ENCODE measurements at places on chromosomes 12 and 14.

- no peaks in the 10 kb centered on the region for H3K27me3 ChIP-seq
- H3K4me3 ChIP-seq: no peak overlapping the region
- no peak overlapping the region for H3K27ac ChIP-seq
- no peaks in the 10 kb centered on the region for H3K4me1 ChIP-seq
- no peaks in the 10 kb centered on the region for H3K36me3 ChIP-seq
Measured at GRCh38 chr14:91008759-91009409, 51.6 kb downstream of the RPS6KA5 start.

GRCh38 chr12:96136161-96136560 lies 58.0 kb upstream of the ELK3 start:
- no peak overlapping the region for H3K27ac ChIP-seq
- no peak for DNase-seq
- H3K36me3 ChIP-seq: no peaks in the 10 kb centered on the region
- H3K27me3 ChIP-seq: no peaks in the 10 kb centered on the region
- H3K4me1 ChIP-seq: peaks cover 9% of the 10 kb centered on the region

- H3K27ac ChIP-seq: no peak overlapping the region
- H3K4me1 ChIP-seq: no peaks in the 10 kb centered on the region
- no peak overlapping the region for H3K4me3 ChIP-seq
- DNase-seq: no peak
- no peaks in the 10 kb centered on the region for H3K27me3 ChIP-seq
Measured at GRCh38 chr12:24767016-24767415, 181.9 kb downstream of the BCAT1 start.

GRCh38 chr12:22459838-22460490 lies 84.4 kb downstream of the C2CD5 start:
- H3K36me3 ChIP-seq: no peaks in the 10 kb centered on the region
- no peak overlapping the region for H3K27ac ChIP-seq
- H3K27me3 ChIP-seq: no peaks in the 10 kb centered on the region
- DNase-seq: no peak
- no peak overlapping the region for H3K4me3 ChIP-seq
- no peaks in the 10 kb centered on the region for H3K4me1 ChIP-seq

DNA sequence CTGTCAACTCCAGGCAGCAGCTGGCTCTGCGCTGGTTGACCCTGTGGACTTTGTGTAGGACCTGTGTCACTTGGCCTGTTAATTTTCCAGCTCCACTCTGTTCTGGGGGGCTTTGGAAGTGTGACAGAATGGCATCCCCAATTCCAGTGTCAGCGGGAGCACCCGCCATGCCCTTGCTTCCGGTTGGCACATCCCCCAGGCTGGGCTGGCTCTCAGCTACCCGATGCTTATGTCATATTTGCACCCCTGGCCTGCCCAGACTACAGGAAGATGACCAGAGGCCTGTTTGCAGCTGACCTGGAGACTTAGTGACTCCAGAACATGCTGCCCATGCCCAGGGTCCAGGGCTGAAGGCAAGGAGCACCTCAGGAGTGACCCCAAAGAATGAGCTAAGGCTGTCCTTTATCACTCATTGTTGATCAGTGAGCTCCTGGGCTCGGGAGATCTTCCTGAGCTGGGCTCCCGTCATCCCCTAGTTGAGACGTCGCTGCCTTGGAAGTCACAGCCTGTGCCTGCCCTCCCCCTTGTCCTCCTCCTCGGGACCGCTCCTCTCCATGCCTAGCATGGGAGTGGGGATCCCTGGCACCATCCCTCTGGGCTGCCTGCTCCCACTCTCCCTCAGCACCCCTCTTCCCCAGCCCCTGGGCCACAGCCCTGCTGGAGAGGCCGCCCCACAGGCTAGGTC lies 163.4 kb upstream of the RTL1 start:
- H3K4me1 ChIP-seq: no peaks in the 10 kb centered on the region
- H3K27me3 ChIP-seq: peaks cover 13% of the 10 kb centered on the region
- DNase-seq: peak; percentile 57
- no peak overlapping the region for H3K4me3 ChIP-seq
- no peak overlapping the region for H3K27ac ChIP-seq

DNA sequence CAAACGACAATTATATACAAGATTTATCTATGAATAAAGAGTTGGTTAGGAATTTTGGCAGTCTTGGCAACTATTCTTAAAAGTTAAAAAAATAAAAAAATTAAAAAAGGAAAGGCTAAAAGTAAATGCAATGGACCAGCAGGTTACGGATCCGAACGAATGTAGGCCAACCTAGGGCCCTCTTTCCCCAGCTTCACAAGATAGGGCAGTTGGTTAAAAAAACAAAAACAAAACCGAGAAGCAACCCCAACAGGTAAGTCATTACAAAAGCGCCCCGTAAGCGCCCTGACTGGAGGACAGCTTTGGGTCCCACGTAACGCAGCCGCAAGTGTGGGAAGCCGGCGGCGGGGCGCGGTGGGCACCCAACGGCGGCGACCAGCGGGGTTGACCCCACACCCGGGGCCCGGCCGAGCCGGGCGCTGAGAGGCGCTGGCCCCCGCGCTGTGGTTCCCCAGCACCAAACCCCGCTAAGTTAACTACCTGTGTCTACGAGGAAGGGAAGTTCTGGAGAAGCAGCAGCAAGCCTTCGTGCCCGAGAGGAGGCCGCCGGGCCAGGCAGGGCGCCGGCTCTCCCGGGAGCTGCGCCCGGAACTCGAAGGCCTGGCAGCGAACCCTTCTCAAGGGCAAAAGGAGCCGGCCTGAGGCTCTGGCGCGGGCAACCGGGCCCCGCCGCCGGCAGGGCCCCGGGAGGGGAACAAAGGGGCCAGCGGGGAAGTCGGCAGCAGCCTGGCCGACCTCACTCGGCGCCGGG lies 882 bp downstream of the HECTD1 start:
- H3K27me3 ChIP-seq: no peaks in the 10 kb centered on the region
- H3K4me1 ChIP-seq: peaks cover 4% of the 10 kb centered on the region
- peak; percentile 22 for DNase-seq

DNA sequence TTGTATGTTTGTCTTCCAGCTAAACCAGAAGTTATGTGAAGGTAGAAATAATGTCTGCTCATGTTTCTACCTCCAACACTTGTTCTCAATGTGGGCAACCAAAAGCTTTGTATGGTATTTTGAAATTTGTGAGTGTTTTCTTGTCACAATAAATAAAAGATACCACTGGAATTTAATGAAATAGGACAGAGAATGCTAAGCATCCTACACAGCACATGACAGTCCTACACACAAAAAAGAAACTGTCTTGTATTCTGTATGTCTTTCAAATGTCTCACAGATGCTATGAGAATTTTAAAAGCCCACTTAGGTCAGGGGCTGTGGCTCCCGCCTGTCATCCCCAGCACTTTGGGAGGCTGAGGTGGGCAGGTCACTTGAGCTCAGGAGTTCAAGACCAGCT lies 68.9 kb downstream of the RALGAPA1 start:
- H3K27me3 ChIP-seq: no peaks in the 10 kb centered on the region
- H3K4me3 ChIP-seq: no peak overlapping the region
- DNase-seq: no peak
- no peaks in the 10 kb centered on the region for H3K4me1 ChIP-seq
- no peak overlapping the region for H3K27ac ChIP-seq

- DNase-seq: no peak
- no peaks in the 10 kb centered on the region for H3K27me3 ChIP-seq
- no peak overlapping the region for H3K4me3 ChIP-seq
- peaks cover 23% of the 10 kb centered on the region for H3K36me3 ChIP-seq
- no peaks in the 10 kb centered on the region for H3K4me1 ChIP-seq
- no peak overlapping the region for H3K27ac ChIP-seq
Measured at GRCh38 chr12:117023998-117024960, 74.9 kb downstream of the TESC start.

- H3K27me3 ChIP-seq: no peaks in the 10 kb centered on the region
- H3K4me3 ChIP-seq: no peak overlapping the region
- no peak overlapping the region for H3K27ac ChIP-seq
- no peaks in the 10 kb centered on the region for H3K36me3 ChIP-seq
Measured at GRCh38 chr12:30457621-30458289, 237.9 kb downstream of the IPO8 start.

DNA sequence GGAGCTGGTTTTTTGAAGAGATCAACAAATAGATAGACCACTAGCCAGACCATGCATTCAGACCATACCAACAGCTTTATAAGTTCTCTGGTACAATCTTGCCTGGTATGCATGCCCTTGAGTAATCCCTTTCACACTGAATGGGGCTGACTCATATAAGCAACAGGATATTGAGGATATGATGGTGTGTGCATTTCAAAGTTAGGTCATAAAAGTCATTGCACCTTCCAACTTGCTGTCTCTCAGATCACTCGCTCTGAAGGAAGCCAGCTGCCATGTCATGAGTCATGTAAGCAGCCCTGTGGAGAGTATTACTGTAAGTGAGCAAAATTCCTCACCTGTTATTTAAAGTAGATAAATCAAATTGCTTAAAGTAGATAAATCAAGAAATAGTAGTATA lies 45.0 kb upstream of the OR6J1 start:
- no peak overlapping the region for H3K27ac ChIP-seq
- no peak for DNase-seq
- no peaks in the 10 kb centered on the region for H3K36me3 ChIP-seq
- H3K27me3 ChIP-seq: no peaks in the 10 kb centered on the region
- no peaks in the 10 kb centered on the region for H3K4me1 ChIP-seq
- no peak overlapping the region for H3K4me3 ChIP-seq

GRCh38 chr14:52862632-52863333 lies 71.4 kb upstream of the GNPNAT1 start:
- peaks cover 11% of the 10 kb centered on the region for H3K4me1 ChIP-seq
- peaks cover 36% of the 10 kb centered on the region for H3K36me3 ChIP-seq
- no peaks in the 10 kb centered on the region for H3K27me3 ChIP-seq
- H3K4me3 ChIP-seq: no peak overlapping the region
- peak overlapping the region; percentile 46 for H3K27ac ChIP-seq

GRCh38 chr14:105602799-105603793 lies 76.7 kb downstream of the TMEM121 start:
- no peaks in the 10 kb centered on the region for H3K4me1 ChIP-seq
- H3K27ac ChIP-seq: no peak overlapping the region
- no peaks in the 10 kb centered on the region for H3K36me3 ChIP-seq
- no peak overlapping the region for H3K4me3 ChIP-seq
- no peaks in the 10 kb centered on the region for H3K27me3 ChIP-seq

GRCh38 chr14:77459072-77459723 lies 1.3 kb downstream of the AHSA1 start:
- H3K36me3 ChIP-seq: peaks cover 46% of the 10 kb centered on the region
- no peaks in the 10 kb centered on the region for H3K27me3 ChIP-seq
- DNase-seq: peak; percentile 77
- peak overlapping the region; percentile 89 for H3K4me3 ChIP-seq
- no peak overlapping the region for H3K27ac ChIP-seq

DNA sequence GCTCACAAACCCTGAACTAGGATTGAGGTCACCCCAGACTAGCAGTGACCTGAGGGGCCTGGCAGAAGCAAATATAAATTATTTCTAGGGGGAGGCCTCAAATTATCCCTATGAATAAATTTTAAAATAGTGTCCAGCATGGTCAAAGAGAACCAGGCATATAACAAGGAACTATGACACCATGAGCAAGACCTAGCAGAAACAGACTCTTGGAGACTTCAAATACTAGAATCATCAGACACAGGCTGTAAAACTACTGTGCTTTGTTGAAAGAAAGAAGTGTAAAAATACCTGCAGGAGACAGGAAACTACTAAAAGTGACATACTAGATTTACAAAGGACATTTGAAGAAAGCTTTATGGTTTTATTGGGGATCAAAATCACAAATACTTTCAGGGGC lies 3.2 kb upstream of the BCL7A start:
- H3K27ac ChIP-seq: no peak overlapping the region
- no peaks in the 10 kb centered on the region for H3K36me3 ChIP-seq
- no peak for DNase-seq
- no peaks in the 10 kb centered on the region for H3K27me3 ChIP-seq

DNA sequence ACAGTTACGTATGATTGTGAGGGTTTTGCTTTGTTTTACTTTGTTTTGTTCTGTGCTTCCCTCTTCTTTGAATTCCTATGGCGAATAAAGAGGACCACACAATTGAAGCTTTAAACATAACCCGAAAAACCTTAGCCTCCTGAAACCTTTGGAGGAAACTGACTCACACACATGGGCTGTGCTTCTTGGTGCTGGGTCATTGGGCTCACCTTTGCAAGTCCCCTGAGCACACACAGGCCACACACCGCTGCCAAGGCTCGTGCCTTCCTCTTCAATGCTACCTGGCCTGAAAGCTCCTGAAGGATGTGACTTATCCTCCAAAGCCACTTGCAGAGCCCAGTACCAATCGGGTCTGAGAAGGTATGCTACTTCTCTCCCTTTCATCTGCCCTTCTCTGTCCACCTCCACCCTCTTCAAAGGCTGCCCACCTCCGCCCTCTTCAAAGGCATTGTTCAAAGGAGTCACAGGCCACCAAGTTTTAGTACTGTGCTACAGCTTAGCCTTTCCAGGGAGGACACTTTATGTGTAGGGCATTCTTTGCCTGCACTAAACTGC lies 114.6 kb downstream of the FOXN3 start:
- no peaks in the 10 kb centered on the region for H3K36me3 ChIP-seq
- peaks cover 50% of the 10 kb centered on the region for H3K4me1 ChIP-seq
- H3K4me3 ChIP-seq: no peak overlapping the region
- H3K27me3 ChIP-seq: no peaks in the 10 kb centered on the region
- H3K27ac ChIP-seq: peak overlapping the region; percentile 87
- DNase-seq: peak; percentile 52

DNA sequence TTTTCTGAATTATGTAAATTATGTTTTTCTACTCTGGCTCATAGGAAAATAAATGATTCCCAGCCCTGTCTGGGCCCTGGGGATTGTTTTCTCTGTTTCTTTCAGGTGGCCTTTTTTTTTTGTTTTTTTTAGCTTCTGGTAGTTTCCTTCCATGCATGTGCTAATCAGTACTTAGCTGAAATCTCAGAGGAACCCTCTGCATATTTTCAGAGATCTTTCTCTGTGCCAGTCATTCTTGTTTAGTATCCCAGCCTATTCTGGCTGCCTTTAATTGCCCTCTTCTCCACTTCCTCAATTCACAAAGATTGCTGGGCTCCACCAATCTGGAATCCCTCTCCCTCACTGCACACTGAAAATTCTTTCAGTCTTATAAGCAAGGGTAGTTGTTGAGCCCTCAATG lies 46.9 kb downstream of the CNOT2 start:
- H3K36me3 ChIP-seq: peaks cover 3% of the 10 kb centered on the region
- no peak overlapping the region for H3K27ac ChIP-seq
- no peak for DNase-seq
- H3K27me3 ChIP-seq: no peaks in the 10 kb centered on the region
- peaks cover 13% of the 10 kb centered on the region for H3K4me1 ChIP-seq
- H3K4me3 ChIP-seq: no peak overlapping the region

- no peak for DNase-seq
- no peaks in the 10 kb centered on the region for H3K36me3 ChIP-seq
- H3K4me1 ChIP-seq: no peaks in the 10 kb centered on the region
Measured at GRCh38 chr14:80629606-80630005, 311.9 kb downstream of the CEP128 start.

- no peaks in the 10 kb centered on the region for H3K4me1 ChIP-seq
- H3K4me3 ChIP-seq: no peak overlapping the region
- H3K27me3 ChIP-seq: no peaks in the 10 kb centered on the region
- peaks cover 60% of the 10 kb centered on the region for H3K36me3 ChIP-seq
- no peak for DNase-seq
Measured at GRCh38 chr12:6667559-6668210, 4.8 kb upstream of the ING4 start.

Measured in tibial artery (tissue), 4 donors.